ENCODE measurements at places on chromosomes 6 and 20.

- DNase-seq: no peak
Observed at GRCh38 chr6:127404133-127404532, 55.1 kb downstream of the KIAA0408 start.

- DNase-seq: no peak
Observed at GRCh38 chr20:46694484-46694883, 5.2 kb upstream of the TP53RK start.

DNA sequence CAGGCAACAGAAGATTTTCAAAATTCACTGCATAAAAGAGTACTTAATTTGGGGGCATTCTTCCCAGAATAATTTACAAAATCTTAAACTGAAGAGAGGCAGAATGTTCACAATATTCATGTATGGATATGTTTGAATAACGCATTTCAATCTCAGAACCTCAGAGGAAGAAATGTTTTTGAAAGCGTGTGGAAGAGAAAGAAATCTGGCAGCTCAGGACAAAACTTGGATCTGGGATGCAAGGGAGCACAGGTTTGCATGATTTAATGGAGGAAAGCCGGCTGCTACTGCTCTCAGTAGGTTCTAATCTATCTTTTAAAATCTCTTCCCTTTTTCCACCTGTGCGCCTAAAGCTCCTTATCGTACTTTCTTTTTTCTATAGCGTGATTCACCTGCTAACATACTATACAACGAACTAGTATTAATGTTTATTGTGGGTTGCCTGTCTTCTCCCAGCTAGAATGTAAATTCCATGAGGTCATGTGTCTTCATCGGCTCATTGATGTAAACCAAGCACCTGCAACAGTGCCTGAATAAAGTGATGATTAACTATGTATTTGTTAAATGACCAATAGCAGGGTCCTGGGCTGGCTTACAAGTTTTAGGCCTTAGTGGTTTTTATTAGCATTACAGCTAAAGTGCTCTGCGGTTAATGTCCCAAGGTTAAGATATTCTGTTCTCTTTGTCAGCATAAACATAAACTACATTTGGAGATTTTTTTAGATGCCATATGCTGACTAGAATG is 15.3 kb downstream of the PRL start:
- DNase-seq: no peak

GRCh38 chr6:78523622-78524021 is 343.7 kb upstream of the IRAK1BP1 start:
- DNase-seq: no peak

GRCh38 chr20:47789081-47789763 is 3.9 kb upstream of the SULF2 start:
- no peak for DNase-seq

Data from stimulated activated CD4-positive, alpha-beta T cell treated with anti-CD3 and anti-CD28 coated beads, TNF-alpha, amount 100 ng/mL, for 24 hours (primary cell).